AG20443 (cell line): ENCODE measurements at places on chromosomes 13 and 19.

- DNase-seq = no peak
Observed at GRCh38 chr13:21796066-21796465, 125.2 kb downstream of the FGF9 start.

DNA sequence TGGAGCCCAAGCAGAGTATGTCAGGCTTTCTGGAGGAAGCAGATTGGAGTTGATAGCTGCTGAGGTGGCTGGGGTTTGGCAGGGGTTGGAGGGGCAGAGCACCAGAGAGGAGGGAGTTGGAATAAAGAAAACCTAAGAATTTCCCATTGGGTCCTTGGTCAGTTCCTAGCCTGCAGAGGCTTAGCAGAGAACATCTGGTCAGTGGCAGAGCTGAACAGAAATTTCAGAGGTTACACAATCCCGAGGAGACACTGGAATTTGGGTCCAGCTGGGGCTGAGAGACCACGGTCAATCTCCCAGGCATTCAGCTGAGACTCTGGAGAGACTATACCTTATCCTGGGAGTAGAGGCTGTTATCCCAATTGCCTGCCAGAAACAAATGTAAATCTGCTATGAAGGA lies 84.4 kb downstream of the DPY19L3 start:
- DNase-seq = no peak

- DNase-seq = no peak
Observed at GRCh38 chr19:56138069-56138468, 3.0 kb upstream of the ZNF444 start.

DNA sequence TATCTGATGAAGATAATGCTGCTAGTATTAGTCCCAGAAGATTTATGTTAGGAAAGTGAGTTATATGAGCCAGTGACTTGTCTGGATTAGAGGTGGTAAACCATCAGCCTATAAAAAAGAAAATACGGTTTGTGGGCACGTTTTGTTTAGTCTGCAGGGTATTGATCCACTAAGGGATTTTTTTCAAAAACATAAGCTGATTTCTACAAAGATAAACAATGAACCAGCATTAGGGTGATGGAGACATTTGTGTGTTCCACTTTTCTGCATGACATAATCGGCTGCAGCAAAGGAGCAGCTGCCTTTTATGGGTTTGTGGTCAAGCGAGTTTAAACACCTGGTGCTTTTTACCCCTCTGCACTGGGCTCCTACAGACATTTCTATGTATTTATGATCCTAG lies 836.4 kb upstream of the GPC6 start:
- no peak for DNase-seq

DNA sequence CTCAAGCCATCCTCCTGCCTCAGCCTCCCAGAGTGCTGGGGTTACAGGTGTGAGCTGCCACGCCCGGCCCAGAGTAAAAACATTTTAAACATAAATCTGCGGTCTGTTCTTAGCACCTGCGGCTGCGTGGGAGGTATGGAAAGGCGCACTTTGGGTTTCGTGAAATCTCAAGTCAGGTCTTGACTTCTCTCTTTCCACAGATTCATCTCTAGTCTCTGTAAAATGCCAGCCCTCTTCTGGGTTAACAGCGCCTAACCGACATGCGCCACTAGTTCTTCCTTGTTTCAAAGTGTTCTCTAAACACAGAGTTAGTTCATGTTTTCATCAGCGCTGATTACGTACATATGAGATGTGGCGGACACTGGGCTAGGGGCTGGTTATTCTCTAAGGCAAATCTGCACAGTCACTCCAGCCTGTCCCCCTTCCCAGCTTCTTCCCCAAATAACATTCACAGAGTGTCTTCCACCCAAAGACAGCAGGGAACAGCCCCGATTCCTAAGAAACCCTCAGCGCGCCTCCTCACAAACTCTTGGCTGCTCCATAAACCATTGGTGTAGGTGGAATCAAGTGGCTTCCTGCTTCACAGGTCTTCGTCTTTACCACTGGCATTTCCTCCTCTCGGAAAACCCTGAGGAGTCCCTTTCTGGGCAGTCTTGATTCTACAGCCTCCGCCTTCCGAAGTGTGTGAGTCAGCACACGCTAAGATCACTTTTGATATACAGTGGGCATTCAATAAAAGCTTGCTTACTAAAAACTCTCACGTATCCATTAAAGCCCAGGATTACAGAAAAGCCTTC lies 1.4 kb downstream of the PARP4 start:
- peak; percentile 73 for DNase-seq

DNA sequence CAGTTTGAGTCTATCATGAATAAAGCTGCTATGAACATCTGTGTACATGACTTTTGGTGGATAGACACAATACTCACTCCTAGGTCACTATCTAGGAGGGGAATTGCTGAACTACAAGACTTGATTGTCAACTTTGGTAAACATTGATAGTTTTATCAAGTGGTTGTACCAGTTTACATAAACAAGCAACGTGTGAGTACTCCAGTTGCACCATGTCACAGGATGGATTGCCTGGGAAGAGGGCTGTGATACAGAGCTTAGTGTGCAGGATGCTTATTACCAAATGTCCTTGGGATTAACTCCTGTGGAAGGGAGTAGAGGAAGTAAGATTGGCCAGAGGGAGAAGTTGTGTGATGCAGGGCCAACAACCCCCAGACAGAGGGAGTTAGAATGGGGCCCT lies 37.7 kb downstream of the RAP2A start:
- no peak for DNase-seq

- no peak for DNase-seq
Observed at GRCh38 chr19:45351401-45351952, 10.9 kb downstream of the KLC3 start.
